NCI-H146 (cell line): ENCODE measurements at places on chromosomes 2 and 18.

DNA sequence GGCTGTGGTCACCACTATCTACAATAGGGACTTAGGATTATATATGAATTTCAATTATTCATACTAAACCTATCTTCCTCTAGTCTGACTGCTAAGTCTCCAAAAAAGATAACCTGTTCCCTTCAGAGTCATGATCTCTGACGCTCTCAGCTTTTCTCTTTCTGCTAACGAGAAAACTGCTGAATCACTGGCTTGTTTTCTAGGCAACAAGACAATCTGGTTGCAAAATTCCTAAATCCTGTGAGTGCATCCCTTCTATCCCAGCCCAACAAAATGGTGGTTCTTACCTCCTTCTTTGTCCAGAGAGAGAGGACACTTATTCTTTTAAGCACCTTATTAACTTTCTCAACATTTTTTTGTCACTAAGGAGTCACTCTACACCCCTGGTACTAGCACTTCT, 312.3 kb upstream of the PKDCC start:
- no peak for DNase-seq

DNA sequence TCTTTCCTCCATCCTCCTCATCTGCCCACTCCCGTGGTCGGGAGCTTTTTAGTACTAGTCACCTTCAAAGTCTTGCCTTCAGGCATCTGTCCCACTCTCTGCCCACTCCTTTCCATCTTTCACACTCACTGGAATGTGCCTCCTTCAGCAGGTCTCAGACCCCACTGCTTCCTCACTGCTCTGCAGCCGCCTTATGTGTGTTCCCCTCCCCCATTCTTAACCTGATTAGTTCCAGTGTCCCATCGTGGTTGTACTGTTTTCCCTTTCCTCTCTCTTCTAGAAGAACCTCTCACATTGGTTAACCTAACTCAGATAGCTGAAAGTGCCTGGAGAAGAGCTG, 3.0 kb downstream of the ARMC9 start:
- no peak for DNase-seq

DNA sequence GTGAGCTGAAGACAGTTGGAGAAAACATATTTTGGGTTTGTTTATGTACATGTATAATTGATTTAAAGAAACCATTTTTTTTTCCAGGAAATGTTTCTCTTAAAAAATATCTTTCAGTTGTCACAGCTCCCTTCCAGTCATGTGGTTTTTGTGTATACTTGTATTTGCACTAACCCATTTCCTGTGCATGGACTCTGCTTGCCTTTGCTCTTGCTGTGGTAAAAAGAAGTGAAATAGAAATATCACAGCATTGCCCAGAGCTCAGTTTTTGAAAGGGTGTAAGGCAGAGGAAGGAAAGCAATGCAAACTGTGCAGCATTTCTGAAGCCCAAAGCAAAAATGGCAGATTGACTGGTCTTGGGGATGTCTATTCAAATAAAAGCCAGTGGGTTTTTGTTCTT, 10.4 kb upstream of the DOCK10 start:
- no peak for DNase-seq

- peak; percentile 3 for DNase-seq
These were observed 14.9 kb downstream of the RBMS1 start for GRCh38 chr2:160478660-160479059.

DNA sequence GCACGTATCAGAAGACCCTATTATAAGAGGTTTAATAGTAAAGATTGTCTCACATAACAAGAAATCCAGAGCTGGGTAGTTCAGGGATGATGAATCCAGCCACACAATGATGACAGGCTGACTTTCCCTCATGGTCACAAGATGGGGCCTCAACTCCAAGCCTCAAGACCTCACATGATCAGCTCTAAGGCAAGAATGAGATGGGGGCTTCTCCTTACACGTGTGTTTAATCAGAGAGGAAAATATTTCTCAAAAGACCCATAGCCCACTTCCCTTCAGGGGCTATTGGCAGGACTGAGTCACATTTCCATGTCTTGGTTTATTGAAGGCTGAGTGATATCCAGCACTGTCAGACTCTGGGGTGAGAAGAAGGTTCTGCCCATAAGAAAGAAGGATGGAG, 100.2 kb upstream of the FOSL2 start:
- DNase-seq, result no peak

GRCh38 chr2:207473049-207473930, 56.5 kb upstream of the CREB1 start:
- peak; percentile 10 for DNase-seq

DNA sequence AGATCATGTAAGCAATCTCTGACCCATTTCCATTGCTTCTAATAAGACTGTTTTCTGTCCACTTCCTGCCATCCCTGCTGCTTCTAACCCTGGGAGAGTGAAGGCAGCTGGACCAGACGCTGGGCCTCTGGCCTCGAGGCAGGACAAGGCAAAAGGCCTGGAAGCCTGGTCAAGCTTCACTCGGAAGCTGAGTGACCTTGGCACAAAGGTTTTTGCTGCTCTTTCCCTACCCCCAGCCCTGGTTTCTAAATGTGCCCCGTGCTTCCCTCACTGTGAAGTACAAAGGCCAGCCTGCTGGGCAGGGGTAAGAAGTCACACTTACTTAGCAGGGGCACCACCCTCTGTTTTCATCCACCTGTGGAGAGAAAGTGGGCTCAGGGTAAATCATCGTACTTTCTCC, 195.0 kb downstream of the TNS1 start:
- no peak for DNase-seq
